ENCODE measurements at places on chromosomes 11 and 22.

DNA sequence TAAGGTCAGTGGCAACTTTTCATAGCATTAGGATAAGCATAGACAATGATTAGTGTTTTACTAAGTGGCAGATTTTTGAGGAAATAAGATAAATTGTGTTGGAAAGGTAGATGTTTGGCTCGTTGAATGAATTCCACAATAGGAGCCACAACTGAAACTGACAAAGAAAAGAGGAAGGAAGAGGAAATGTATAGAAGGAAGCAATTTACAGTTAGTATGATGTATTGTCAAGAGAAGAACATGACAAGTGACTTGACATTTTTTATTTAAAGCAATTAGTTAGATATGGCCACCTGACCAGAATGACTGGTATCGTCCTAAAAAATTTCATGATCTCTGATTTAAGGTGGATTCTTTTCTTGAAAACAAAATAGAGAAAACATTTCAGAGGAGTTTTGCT lies 3.1 kb upstream of the RAG2 start:
- no peak for DNase-seq

GRCh38 chr22:45969801-45970470 lies 7.0 kb downstream of the WNT7B start:
- DNase-seq, result no peak

DNA sequence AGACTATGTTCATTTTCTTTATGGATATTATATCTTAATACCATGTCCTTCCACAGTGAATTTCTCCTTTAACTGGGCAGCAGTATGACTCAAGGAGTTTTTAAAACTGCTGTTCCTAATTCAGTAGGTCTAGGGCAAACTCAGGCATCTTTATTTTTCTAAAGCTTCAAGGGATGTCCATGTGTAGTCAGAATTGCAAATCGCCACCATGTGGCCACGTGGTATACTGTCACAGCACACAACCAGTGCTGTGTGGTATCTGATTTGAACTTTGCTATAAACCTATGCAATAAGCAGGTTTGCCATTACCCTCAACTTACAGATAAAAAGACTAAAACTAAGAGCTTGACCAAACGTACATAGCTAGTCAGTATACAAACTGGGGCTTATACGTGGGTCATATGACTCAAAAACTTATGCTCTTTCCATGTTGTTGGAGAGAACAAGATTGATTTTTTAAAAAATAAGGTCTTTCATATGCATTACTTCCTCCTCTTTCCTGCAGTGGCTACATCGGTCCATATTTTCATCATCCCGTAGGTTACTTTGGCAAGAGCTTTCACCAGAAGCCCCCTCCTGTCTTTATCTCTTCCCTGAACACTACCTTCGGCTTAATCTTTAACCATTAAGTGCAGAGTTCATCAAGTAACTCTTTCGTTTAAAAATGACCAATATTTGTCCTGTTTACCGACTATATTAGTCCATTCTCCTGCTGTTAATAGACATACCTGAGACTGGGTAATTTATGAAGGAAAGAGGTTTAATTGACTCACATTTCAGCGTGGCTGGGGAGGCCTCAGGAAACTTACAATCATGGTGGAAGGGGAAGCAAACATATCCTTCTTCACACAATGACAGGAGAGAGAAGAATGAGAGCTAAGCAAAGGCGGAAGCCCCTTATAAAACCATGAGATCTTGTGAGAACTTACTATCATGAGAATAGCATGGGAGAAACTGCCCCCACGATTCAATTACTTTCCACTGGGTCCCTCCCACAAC lies 8.0 kb upstream of the HTATIP2 start:
- DNase-seq, result peak; percentile 52

DNA sequence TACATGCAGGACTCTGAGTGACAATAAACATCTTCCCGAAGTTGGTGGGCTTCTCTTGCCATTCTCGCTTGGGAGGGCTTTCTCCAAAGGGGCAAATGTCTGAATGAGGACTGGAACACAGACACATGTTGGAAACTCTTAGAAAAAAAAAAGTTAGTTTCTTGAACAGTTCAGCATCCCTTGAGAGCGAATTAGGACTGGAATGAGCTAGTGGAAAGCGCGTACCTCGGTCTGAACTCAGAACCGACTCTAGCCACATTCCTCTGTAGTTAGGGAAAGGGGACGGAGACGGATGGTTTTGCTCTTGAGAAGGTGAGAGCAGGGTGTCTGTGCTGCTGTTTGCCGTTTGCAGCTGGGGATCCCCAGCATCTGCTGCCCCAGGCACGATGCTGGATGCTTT lies 517.3 kb downstream of the TBC1D22A start:
- no peak for DNase-seq

- DNase-seq, result no peak
Observed at GRCh38 chr11:10158461-10158860, 135.6 kb downstream of the SBF2 start.

DNA sequence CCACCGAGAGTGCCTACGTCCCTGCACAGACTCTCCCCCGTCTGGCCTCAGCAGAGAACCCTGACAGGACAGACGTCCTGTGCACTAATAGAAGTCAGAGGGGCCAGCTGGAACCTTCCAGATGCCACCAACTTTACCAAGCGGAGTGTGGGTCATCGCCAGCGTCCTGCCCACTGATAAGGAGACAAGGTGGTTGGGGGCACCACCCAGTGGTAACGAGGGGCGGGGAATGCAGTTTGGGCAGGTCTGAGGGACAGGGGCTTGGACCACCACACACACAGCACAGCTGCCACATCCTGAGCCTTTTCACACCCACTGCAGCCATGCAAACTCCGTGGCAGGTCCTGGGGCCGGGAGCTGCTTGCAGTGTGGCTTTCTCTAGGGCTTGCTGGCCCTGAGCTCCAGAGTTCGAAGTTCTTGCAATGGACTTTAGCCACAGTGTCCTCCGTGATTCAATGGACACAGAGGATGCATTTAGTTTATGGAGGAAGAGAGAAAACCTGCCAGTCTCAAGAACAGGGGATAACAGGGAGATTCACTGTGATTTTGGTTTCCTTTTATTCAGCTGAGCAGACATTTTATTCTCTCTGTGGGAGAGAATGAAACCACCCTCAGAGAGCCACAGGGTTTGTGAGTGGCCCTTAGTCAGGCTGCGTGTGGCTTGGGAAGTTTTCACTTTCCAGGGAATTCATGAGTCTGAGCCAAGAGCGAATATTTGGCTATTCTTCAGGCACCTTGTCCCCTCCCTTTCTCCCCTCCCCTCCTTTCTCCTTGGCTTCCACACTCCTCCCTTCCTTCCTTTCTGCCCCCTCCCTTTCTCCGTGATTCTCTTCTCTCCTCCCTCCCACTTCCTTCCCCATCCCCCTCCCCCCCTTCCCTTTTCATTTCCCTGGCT lies 13.1 kb downstream of the MRGPRG start:
- DNase-seq, result no peak

GRCh38 chr11:5695580-5695979 lies 6.0 kb downstream of the TRIM22 start:
- DNase-seq, result no peak

GRCh38 chr11:88357323-88358039 lies 19.9 kb upstream of the CTSC start:
- no peak for DNase-seq

GRCh38 chr22:48574776-48575617 lies 1252.7 kb downstream of the BRD1 start:
- no peak for DNase-seq

- no peak for DNase-seq
Observed at GRCh38 chr11:126573325-126573978, 218.0 kb downstream of the ST3GAL4 start.

DNA sequence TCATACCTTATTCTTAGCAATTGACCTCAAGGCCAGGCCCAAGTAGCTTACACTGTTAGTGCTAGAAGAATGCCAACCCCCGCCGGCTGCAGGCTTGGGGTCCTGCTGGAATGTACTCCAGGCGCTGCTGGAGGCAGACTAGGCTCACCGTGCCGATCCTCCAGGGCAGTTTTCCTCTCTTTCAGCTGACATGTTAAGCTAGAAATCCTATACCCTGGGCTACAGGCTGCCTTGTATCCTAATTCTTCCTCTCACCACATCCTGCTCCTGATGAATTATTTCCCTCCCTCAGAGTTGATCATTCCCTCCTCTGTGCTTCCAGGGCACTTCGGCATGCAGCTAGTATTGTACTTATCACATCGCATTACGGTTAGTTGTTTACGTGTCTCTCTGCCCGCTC lies 3.4 kb downstream of the SPTBN2 start:
- DNase-seq, result no peak

GRCh38 chr11:74683279-74683871 lies 47.9 kb downstream of the CHRDL2 start:
- no peak for DNase-seq

DNA sequence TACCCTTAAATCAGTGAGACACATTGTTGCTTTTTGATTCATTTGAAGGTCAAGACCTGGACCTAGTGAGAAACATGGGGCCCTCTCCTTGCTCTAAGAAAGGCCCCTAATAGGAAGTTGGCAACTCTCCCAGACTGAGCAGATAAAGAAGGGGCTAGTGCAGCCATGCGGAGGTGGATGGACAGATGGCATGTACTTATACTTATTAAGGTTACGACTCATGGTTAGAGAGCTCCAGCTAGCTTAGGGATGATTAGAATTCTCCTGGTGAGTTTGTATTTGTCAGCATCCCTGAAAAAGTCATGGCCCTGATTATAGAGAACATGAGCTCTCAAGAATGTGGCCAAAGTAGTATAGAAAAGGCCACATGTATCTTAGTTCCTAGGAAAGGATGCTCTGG lies 112.1 kb upstream of the BDNF start:
- no peak for DNase-seq

- DNase-seq, result no peak
Observed at GRCh38 chr22:27456696-27457503, 344.7 kb downstream of the MN1 start.

GRCh38 chr11:3712274-3712673 lies 41.1 kb upstream of the CHRNA10 start:
- no peak for DNase-seq

DNA sequence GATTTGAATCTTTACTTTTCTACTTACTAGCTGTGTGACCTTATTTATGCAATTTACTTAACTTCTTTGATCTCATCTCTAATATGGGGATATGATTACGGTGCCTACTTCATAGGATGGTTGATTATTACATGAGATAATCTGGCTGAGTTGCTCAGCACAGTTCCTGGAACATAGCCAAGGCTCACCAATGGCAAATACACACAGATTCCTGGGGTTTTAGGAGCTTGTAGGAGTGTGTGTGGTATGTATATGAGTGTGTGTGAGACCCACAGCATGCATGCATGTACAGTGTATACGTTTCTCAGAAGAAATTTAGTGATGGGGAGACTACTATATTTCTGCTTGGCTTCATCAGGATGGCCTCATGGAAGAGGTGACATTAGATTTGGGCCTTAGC lies 256.9 kb downstream of the KIRREL3 start:
- no peak for DNase-seq

GRCh38 chr11:122258446-122259194 lies 142.6 kb upstream of the BLID start:
- DNase-seq, result no peak

- no peak for DNase-seq
Observed at GRCh38 chr11:109155291-109155690, 266.7 kb upstream of the C11orf87 start.

GRCh38 chr11:126182787-126183445 lies 28.5 kb downstream of the RPUSD4 start:
- DNase-seq, result no peak

DNA sequence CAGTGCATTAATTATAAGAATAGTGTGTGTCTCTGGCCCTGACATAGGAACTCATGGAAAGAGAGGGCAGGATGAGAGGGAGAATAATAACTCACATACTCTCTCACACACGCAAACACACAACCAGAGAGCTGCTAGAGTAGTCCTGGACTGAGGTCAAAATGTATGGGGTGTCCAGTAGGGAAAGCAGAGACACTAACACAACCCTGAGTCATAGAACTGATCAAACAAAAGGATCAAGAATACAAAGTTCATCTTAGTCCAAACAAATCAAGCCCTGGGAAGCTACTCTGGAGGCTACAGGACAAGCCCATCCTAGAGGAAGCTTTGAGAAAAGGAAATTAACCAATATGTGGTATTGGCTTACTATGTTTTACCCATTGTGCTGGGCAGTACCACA lies 178.5 kb upstream of the GUCY1A2 start:
- DNase-seq, result no peak

GRCh38 chr11:4672470-4672869 lies 25.2 kb downstream of the OR51E2 start:
- no peak for DNase-seq

- no peak for DNase-seq
Observed at GRCh38 chr22:30080805-30081204, 541 bp downstream of the HORMAD2 start.

- peak; percentile 90 for DNase-seq
Observed at GRCh38 chr11:117143871-117144476, at the start of gene PAFAH1B2. Gene PAFAH1B2 (plus strand): TSS chr11:117144287. CDS start chr11:117152448, 8,161 bp downstream.

DNA sequence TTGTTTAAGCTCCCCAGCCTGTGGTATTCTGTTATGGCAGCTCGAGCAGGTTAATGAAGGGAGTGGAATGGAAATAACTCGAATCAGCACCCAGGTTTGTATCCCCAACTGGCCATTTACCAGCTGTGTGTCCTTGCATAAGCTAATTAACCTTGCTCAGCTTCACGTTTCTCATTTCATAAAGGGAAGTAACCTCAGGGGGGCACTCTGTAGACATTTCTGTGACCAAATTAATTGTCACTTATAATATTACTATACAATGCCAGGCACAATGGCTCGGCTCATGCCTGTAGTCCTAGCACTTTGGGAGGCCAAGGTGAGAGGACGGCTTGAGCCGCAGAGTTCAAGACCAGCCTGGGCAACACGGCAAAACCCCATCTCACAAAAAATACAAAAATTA lies 13.8 kb downstream of the ADA2 start:
- no peak for DNase-seq
